Spinal cord (tissue), 10 donors: ENCODE measurements at places on chromosomes 2 and 18.

GRCh38 chr2:69583321-69583833 is 60.2 kb downstream of the AAK1 start:
- DNase-seq: no peak

- DNase-seq: no peak
These were observed 383.4 kb downstream of the CBLN2 start for GRCh38 chr18:72160510-72161445.

GRCh38 chr2:62808554-62808953 is 103.0 kb downstream of the EHBP1 start:
- DNase-seq: no peak

GRCh38 chr2:72090271-72090720 is 57.4 kb downstream of the CYP26B1 start:
- DNase-seq: no peak

GRCh38 chr18:52140986-52141385 is 199.0 kb upstream of the DCC start:
- no peak for DNase-seq

DNA sequence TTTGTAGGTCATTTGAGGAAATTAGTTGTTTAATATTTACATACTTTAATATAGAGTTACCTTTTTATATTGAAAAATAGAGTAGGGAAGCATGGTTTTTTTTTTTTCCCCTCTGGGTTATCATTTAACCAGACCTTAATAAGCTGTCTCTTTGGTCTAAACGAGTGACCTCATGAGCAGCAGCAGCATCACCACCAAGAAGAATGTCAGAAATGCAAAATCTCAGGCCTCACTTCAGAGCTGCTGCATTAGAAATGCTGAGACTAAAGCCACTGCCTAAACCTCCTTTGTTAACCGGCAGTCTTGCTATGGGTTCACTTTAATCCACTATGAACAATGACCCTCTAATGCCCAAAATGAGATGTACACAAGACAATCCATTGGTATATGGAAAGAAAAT is 733.7 kb upstream of the FAM98A start:
- DNase-seq: no peak

- DNase-seq: peak; percentile 42
These were observed 189.9 kb downstream of the INO80D start for GRCh38 chr2:205895981-205896655.
